Uterus (tissue), 4 donors: ENCODE measurements at places on chromosomes 7 and 10. TPM values are rescaled to one million over a fixed set of nuclear protein-coding genes. Genes with fewer than 3 reads are reported as not detected.

- DNase-seq, result no peak
- no peaks in the 10 kb centered on the region for H3K27me3 ChIP-seq
- no peaks in the 10 kb centered on the region for H3K36me3 ChIP-seq
- no peaks in the 10 kb centered on the region for H3K4me1 ChIP-seq
- no peak overlapping the region for H3K4me3 ChIP-seq
These were observed 229.2 kb downstream of the TCERG1L start for GRCh38 chr10:131082201-131082850.

- no peak overlapping the region for H3K27ac ChIP-seq
- no peaks in the 10 kb centered on the region for H3K4me1 ChIP-seq
- no peak for DNase-seq
- no peaks in the 10 kb centered on the region for H3K27me3 ChIP-seq
These were observed 7.1 kb downstream of the HEPACAM2 start for GRCh38 chr7:93218997-93219827.

DNA sequence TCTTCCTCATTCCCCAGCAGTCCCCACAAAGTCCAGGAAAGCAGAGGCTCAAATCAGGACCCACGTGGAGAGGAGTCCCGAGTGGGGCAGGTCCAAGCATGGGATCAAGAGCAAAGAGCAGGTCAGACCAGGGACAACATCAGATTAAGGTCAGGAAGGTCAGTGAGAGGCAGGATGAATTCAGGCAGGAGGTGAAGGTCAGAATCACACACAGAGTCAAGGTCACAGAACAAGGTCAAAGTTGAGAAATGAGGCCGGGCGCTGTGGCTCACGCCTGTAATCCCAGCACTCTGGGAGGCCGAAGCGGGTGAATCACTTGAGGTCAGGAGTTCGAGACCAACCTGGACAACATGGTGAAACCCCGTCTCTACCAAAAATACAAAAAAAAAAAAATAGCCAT lies 2.3 kb downstream of the MYL10 start:
- no peak for DNase-seq
- no peaks in the 10 kb centered on the region for H3K4me1 ChIP-seq
- no peaks in the 10 kb centered on the region for H3K27me3 ChIP-seq
- H3K4me3 ChIP-seq, result no peak overlapping the region
- no peak overlapping the region for H3K27ac ChIP-seq

GRCh38 chr7:139750459-139751095 lies 27.2 kb downstream of the HIPK2 start:
- peaks cover 13% of the 10 kb centered on the region for H3K4me1 ChIP-seq
- H3K36me3 ChIP-seq, result no peaks in the 10 kb centered on the region
- H3K27me3 ChIP-seq, result no peaks in the 10 kb centered on the region
- no peak overlapping the region for H3K4me3 ChIP-seq
- DNase-seq, result no peak

The TMEM72 gene
- not detected for total RNA-seq

GRCh38 chr7:46855851-46856250 lies 726.1 kb downstream of the TNS3 start:
- H3K4me1 ChIP-seq, result no peaks in the 10 kb centered on the region
- H3K27ac ChIP-seq, result no peak overlapping the region
- DNase-seq, result no peak
- no peak overlapping the region for H3K4me3 ChIP-seq
- no peaks in the 10 kb centered on the region for H3K27me3 ChIP-seq

- no peak for DNase-seq
- H3K27me3 ChIP-seq, result no peaks in the 10 kb centered on the region
- no peaks in the 10 kb centered on the region for H3K36me3 ChIP-seq
These were observed 209.1 kb upstream of the VWC2 start for GRCh38 chr7:49564379-49564714.

- DNase-seq, result no peak
- no peak overlapping the region for H3K27ac ChIP-seq
- H3K4me1 ChIP-seq, result no peaks in the 10 kb centered on the region
- H3K27me3 ChIP-seq, result no peaks in the 10 kb centered on the region
- no peak overlapping the region for H3K4me3 ChIP-seq
These were observed 215.8 kb downstream of the MLLT10 start for GRCh38 chr10:21749788-21750187.

The LRIT1 gene
- not detected for total RNA-seq

- H3K27me3 ChIP-seq, result no peaks in the 10 kb centered on the region
- peak; percentile 49 for DNase-seq
- peak overlapping the region; percentile 80 for H3K27ac ChIP-seq
- no peak overlapping the region for H3K4me3 ChIP-seq
- H3K4me1 ChIP-seq, result peaks cover 3% of the 10 kb centered on the region
These were observed 4.7 kb downstream of the PDGFA start for GRCh38 chr7:514651-515598.
